ENCODE measurements at places on chromosomes 2 and 18. TPM values are rescaled to one million over a fixed set of nuclear protein-coding genes. Genes with fewer than 3 reads are reported as not detected.

DNA sequence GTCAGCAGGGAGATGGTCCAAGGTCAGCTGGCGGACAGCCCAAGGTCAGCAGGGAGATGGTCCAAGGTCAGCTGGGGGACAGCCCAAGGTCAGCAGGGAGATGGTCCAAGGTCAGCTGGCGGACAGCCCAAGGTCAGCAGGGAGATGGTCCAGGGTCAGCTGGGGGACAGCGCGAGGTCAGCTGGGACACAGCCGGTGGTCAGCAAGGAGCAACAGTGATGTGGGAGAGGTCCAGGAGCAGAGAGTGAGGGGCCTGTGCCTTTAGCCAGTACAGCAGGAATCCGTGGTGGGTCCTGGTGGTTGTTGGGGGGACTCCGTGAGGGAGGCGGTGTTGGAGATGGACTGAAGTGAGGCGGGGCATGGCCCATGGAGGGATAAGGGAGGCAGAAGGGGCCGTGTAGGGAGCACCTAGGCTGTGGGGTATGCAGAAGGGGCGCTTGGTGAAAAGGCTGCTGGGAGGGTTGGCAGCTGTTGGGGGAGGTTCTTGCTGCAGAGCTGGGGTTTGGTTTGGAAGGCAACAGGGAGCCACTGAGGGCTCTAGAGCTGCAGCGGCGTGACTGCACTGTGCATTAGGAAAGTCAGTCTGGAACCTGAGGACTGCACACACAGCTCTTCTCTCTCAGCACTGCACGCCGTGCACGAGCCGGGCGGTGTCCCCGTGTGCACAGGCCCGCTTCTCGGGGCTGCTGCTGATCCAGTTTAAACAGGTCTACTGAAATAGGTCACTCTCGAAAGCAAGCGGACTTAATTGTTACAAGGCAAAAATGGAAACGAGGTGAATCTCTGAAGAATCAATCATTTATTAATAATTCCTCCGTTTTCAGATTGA lies 76.2 kb upstream of the HDAC4 start:
- DNase-seq = no peak

DNA sequence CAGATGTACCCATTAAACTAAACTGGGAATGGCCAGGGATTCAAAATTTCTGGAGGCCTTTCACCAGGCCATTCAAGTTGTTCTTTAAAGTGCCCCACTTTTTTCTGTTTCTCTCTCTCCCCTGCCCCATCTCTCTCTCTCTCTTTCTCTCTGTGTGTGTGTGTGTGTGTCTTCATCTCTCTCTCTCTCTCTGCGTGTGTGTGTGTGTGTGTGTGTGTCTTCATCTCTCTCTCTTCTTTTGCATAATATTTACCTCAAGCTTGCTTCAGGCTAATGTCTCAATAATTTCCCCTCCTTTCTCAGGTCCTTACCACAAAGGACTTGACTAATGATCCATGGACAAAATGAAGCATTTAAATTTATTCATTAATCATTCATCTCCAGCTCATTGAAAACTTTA lies 164.2 kb upstream of the KLHL14 start:
- no peak for DNase-seq

DNA sequence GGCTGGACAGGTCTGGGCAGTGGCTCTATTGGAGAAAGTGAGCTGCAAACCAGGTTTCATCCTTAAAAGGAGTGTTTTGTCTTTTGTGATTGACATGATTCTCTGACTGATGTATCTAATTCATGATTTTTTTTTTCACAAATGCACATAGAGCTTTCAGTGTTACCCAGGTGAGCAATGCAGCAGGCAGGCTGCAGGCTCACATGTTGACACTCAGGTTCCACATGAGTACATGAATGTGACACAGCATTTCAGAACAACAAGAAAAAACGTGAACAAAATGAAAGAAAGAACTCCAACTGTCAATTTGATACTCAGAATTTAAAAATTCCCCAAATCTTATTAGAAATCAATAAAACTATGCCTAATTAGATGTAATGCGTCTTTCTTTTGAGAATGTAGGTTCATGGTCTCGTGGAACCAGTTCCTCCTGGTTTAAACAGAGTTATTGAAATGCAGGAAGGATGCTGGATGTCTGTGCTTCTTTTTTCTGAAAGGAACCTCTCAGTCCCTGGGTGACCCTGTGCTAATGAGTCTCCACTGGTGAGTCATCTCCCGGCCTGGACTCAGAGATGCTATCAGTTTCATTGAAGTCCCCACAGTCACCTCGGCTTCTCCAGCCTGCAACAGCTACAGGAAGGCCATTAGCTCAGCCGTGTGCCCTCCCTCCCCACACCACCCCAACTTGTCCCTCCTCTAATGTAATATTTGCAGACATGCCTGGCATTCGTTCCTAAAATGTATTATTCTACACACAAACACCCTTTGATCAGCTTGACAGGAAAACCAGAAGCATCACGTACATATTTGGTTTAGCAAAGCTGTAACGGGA lies 430.4 kb downstream of the LPIN1 start:
- DNase-seq = no peak

- DNase-seq = no peak
Observed at GRCh38 chr18:69658103-69658502, 257.4 kb downstream of the DOK6 start.

DNA sequence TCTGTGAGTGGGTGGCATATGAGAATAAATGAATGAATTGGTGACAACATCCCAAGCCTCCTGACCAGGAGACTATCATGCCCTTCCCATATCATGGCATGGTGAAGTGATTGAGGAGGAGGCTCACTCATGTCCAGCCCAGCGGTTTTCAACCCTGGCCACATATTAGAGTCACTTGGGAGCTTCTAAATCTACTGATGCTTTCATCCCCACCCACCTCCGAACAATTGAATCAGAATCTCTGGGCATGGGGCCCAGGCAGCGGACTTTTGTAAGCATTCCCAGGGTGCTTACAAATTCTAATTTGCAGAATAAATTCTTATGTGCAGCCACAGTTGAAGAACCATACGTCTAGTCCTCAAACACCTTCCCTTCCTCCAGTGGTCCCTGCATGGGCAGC lies 81.7 kb upstream of the SEC11C start:
- DNase-seq = no peak

DNA sequence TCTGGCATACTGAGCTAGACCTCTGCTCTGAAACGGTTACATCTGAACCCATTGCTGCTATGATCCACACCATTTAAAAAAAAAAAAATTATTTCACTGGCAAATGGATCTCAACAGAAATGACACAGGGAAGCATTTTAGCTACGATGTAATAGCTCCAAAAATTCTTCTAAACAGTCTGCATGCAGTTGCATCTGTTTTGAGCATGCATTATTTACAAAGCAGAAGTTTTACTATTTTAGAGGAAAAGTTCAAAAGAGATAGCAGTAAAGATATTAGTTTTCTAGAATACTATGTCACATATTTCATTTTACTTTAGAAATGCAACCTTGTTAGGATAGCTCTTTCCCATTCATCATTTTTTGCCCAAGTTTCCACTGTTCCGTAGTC lies 265.7 kb downstream of the MEIS1 start:
- no peak for DNase-seq

DNA sequence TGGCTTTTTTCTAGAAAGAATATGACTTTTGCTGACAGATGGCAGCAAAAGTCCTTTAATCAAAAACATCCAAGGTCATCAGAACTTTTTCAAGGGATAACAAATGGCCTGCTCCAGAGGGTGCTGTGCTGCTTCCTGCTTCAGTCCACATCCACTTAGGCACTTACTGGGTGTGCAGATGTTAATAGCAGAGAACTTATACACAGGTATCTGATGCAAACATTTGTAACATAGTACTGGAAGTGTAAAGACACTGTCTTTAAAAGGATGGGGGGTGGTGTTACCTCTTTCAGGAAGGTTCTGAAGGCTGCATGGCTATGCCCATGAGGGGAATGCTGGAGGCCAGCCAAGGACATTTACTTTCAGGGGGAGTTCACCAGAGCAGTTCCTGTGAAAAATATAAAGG lies 5.5 kb downstream of the HOXD8 start:
- DNase-seq = no peak

The LRATD1 gene
- 12.0 TPM for polyA plus RNA-seq

Measured in right lung (tissue), 10 donors.